Myocyte (in vitro differentiated cells): ENCODE measurements at places on chromosomes 13 and 19. TPM values are rescaled to one million over a fixed set of nuclear protein-coding genes. Genes with fewer than 3 reads are reported as not detected.

DNA sequence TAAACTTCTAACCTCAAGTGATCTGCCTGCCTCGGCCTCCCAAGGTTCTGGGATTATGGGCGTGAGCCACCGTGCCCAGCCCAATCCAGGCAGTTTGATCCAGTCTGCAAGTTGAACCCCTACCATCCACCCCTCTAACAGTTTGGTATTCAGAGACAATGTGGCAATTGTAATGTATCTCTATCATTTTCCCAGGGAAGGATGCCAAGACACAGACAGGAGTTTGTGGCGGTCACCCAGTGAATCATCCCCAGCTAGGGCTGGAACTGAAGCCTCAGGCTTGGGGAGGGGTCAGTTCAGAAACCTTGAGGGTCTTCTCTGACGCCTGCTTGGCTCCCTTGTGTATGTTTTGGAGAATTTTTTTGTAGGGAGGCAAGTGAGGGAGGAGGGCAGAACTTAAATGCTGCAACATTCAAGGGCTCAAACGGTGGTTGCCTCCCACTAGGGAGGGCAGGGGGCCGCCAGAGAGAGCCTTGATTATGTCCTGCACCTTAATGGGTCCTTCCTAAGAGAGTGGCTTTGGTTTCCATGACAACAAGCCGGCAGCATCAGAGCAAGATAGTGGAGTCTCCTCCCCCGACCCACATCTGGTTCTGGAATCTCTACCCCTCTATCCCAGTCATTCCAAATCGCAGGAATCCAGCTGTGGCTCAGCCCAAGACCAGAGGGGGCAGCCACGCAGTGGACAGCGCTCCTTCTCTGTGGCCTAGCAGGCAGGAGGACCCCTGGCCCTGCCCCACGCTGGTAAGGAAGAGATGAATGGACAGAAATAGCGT, 14.9 kb upstream of the FEM1A start:
- DNase-seq, result peak; percentile 44

DNA sequence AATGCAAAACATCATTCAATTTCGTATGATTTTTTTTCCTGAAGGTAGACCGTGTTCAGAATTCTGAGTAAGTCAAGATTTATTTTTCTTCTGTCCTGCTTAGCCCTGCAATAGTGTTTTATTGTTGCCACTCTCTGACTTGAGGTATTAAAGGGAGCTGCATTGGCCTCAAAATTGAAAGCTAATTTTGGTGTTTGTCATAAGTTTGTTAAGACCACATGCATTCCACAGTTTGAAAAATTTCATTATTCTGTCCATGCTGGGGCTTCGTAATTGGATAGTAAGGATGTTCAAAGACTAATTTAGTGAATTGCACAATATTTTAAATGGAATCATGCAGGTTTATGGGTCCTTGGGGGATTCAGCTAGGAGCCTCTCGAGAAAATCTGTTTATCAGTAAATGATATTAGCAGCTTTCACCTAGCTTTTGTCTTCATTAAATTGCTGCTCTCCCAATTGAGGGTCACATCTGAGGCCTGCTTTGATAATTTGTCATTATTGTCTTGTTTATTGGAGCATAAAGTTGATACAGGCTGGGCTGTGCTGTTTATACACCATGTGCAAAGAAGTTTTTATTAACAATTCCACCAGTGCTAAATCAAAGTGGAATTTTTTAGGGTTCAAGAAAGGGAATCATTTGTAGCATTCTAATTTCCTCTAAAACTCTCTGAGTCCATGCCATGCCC, 339.8 kb upstream of the OBI1 start:
- DNase-seq, result no peak

GRCh38 chr13:90122531-90122930, 1225.0 kb upstream of the MIR17HG start:
- no peak for DNase-seq

DNA sequence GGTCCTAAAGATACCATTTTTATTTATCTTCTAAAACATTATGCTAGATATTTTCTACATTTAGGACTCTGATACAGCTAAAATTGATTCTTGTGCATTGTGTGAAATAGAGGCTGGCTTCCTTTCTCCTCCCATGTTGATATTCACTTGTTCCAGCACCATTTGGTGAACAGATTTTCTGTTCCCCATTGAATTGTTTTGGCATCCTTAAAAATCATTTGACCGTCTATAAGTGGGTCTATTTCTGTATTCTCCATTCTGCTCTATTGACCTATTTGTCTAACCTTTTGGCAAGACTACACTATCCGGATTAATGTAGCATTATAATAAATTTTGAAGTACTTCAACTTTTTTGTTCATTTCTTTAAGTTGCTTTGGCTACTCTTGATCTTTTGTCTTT, 2689.2 kb downstream of the PCDH9 start:
- DNase-seq, result no peak

The ZNF208 gene
- not detected in 2 replicates for total RNA-seq
